ENCODE measurements at places on chromosomes 4 and X.

DNA sequence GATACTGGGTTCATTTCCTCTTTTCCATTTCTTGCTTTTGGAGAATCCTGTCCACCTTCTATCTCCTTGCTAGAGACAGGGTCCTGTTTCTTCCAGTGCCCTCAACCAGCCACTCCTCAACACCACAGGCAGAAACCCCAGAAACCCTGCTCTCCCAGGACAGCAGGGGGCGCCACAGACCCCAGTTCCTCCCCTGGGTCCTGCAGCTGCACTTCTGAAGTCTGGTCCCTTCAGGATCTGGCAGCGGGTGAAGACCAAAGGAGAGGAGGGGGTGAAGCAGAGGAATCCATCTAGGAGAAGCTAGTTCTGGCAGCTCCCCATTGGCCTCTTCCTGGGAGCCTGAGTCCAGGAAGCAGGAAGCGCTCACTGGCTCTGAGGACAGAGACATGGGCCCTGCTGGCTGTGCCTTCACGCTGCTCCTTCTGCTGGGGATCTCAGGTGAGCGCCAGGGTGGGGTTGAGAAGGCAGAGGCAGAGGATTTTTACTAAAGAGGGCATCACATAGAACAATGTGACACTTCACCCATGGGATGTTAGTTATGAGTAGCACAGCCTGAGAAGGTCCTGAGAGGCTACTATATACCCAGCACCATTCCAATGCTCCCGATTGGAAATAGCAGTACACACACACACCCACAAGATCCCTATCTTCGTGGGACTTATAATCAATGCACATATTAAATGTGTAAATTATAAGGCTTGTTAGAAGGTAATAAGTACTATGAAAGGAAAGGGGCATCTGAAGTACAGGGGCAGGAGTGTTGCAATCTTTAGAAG lies at the start of gene PRSS48:
Gene PRSS48, plus strand, starts transcription at position 375 of the 776 bp plus-strand sequence. Its CDS starts 12 bp downstream, at position 387.
- DNase-seq, result peak; percentile 70

- DNase-seq, result no peak
Observed at GRCh38 chr4:146639506-146639932, 826 bp downstream of the POU4F2 start.

- no peak for DNase-seq
Observed at GRCh38 chr4:34432706-34433105, 1811.6 kb downstream of the ARAP2 start.

DNA sequence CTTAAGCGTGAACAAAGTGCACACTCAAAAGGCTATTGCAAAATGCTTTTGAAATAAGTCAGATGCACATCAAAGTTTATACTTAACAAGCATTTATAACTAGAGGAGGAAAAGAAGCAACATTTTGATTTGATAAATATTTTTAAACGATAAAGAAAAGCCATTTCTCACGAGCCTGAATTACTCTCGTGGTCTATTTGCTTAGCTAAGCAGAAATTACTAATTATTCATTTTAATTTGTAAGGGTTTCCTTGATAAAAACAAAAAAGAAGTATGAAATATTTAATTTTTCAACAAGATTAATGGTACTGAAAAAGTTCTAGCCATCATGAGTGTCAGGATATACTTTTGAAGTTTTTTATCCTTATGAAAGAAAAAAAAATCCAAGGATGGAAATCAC lies 78.2 kb downstream of the UNC5C start:
- DNase-seq, result no peak

DNA sequence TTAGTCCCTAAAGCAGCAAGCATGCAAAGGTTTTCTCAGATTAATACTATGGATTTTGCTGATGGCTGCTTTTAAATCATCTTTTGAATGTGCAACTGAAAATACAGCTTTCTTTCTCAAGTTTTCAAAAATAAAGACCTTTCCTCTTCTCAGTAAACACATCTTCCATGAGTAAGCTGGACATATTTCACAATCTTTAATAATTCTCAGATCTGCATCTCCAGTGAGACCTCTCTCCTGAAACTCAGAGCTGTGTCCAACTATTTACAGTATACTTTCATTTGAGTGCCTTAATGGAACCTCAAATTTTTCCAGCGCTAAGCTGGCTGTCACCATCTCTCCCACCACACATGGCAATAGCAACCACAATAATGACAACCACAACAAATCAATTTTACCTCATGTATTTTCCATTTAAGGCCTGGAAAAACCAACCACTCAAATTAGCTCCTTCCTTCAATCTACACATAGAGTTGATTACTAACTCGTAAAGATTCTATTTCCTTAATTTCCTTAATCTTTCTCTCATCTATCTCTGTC lies 192.4 kb upstream of the RPL34 start:
- no peak for DNase-seq

- DNase-seq, result no peak
Observed at GRCh38 chrX:149830192-149830873, 48.6 kb downstream of the MAGEA9 start.

- DNase-seq, result no peak
Observed at GRCh38 chr4:71775449-71775848, 8.4 kb downstream of the GC start.

All from sciatic nerve (tissue), 2 donors.